T-helper 22 cell (primary cell): ENCODE measurements at places on chromosomes 13 and 19.

- no peak for DNase-seq
Measured at GRCh38 chr13:25249001-25249543, 38.2 kb downstream of the MTMR6 start.

- no peak for DNase-seq
Measured at GRCh38 chr19:35718345-35719041, 690 bp downstream of the KMT2B start.

DNA sequence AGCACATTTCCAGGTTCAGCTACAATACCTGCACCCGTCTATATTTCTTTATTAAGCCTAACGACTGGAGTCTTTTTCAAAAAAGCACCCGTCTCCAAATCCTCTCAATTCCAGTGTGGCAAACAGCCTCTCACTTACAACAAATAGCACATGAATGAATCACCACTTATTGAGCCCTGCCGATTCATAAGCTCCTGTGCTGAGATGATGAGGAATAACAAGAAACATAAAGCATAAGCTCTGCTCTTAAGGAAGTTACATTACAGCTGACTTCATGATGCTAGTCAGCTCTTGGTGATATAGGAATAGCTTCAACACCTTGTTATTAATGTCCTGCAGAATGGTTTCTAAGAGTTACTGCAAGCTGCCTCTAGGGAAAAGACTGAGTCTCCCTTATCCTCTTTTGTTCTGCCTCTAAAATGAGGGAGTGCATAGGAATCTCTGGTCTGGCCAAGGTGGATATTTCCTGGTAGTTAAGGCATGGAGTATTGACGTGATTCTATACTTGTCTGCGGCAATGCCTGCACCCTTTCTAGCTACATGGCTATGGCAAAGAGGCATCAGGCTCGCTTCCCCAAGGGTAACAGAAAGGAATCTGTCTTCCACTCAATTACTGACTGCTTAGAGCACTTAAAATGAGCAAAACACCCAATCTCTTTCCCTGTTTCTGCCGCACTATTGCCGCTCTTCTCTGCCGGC, 195.7 kb downstream of the KLF12 start:
- DNase-seq: no peak

GRCh38 chr13:79936368-79937136, 404.4 kb downstream of the SPRY2 start:
- no peak for DNase-seq

DNA sequence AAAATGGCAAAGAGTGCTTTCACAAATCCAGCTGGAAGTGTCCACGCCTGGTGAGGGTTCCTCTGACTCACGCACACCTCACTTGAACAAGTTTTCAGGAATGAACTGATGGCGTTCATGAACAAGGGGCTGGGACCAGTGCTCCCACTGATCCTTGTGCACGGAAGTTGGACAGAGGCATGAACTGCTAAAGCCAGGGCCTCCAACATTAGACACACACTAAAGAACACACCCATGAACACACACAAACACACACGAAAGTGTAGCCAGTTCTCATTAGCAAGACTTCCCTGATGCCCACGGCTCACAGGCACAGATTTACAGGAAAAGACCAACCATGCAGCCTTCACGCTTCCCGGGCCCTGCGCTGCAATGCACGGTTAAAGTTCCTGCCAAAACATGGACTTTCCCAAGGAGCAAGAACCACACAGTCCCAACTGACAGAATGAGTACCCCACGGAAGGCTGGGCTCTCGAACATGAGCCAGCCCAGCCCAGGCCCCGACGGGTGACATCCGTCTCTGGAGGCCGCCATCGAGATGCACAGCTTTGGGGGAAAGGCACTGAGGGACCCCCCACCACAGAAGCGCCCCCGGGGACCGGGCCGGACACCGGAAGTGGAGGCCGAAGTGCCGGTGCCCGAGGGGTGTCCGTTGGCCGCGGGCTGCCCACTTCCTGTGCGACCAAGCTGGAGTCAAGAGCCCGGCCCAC, 808 bp downstream of the DNMT1 start:
- no peak for DNase-seq

- no peak for DNase-seq
Measured at GRCh38 chr19:10374931-10375330, 5.4 kb downstream of the TYK2 start.

- DNase-seq: no peak
Measured at GRCh38 chr19:29779921-29780320, 31.9 kb upstream of the CCNE1 start.

- no peak for DNase-seq
Measured at GRCh38 chr13:90375851-90376250, 971.6 kb upstream of the MIR17HG start.

DNA sequence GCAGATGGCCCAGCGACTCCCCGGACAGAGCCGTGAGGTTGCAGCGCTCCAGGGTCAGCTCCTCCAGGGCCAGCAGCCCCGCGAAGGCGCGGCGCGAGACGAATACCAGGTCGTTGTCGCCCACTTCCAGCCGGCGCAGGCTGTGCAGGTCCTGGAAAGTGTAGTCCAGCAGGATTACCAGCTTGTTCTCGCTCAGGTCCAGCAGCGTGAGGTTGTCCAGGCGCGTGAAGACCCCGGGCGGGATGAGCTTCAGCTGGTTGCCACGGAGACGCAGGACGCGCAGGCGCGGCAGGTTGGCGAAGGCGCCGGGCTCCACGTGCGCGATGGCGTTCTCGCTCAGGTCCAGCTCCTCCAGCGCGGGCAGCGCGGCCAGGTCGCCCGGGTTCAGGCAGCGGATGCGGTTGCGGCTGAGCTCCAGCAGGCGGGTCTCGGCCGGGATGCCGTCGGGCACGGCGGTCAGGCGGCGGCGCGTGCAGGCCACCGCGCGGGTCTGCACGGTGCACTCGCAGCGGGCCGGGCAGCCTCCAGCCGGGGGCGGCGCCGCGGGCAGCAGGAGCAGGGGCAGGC, 9.3 kb upstream of the PEAK3 start:
- no peak for DNase-seq

- DNase-seq: no peak
Measured at GRCh38 chr13:45492538-45492937, 27.8 kb downstream of the COG3 start.

DNA sequence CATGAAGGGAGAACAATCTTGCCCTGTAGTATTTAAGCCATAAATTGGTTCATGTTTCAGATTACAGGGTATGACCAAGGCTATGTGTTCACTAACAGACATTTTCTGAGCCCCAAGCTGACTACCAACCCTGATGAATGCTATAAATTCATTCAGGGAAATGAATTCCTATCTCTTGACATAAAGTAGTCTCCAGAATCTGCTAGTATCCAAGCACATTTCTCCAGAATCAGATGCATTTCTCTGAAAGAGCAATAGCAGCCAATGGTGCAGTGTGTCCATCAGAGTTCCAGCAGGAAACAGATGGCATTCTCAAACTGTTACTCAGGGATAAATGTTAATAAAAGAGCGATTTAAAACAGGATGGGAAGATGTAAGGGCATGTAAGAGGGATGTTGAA, 226.4 kb downstream of the COG6 start:
- no peak for DNase-seq

GRCh38 chr13:83498481-83499190, 383.6 kb downstream of the SLITRK1 start:
- DNase-seq: no peak

GRCh38 chr13:65964672-65965071, 1265.5 kb downstream of the PCDH9 start:
- no peak for DNase-seq

GRCh38 chr13:94232161-94232950, 247.1 kb downstream of the DCT start:
- no peak for DNase-seq

GRCh38 chr19:43439032-43439708, 24.5 kb downstream of the TEX101 start:
- peak; percentile 58 for DNase-seq
